ENCODE measurements at places on chromosomes 2 and 18. TPM values are rescaled to one million over a fixed set of nuclear protein-coding genes. Genes with fewer than 3 reads are reported as not detected.
A peak's percentile ranks its signal among the peaks of the same experiment; 100 is the strongest.

GRCh38 chr2:96528006-96528699 is 8.4 kb upstream of the ARID5A start:
- peak; percentile 51 for DNase-seq

The UGT1A3 gene
- not detected for total RNA-seq

- DNase-seq, result peak; percentile 34
These were observed 35.5 kb upstream of the TMEM87B start for GRCh38 chr2:112019569-112019982.

DNA sequence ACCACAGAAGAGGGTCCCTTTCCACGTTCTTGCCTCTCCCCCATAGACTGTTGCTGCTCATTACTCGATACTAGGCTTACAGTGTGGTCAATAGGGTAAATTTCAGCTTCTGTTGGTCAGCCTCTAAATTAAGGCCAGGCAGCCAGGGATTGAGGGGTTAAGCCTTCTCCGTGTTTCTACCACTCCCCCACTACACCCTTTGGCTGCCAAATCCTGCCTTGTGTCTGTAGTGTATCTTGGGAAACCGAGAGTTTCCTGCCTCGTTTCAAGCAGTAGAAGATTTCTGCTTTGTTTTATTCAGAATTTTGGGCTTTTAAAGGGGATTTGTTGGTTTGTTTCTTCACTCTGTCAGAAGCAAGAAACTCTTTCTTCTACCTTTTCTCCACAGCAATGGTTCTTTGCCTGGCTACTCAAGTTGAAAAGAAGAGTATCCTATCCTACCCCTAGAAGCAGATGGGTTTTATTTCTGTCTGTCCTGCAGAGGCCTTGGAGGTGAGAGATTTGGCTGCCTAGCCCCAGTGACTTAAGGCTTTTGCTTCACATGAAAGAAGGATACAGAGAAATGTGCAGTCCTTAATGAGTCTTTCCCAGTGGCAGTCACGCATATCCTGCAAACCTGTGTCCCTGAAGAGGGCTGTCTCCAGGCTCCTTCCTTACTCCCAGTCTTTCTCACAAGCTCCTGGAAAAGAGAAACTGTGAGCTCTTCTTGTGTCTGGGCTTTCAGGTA is 261.5 kb upstream of the TANK start:
- DNase-seq, result no peak

The FHL2 gene
- total RNA-seq, result 56.4 TPM

DNA sequence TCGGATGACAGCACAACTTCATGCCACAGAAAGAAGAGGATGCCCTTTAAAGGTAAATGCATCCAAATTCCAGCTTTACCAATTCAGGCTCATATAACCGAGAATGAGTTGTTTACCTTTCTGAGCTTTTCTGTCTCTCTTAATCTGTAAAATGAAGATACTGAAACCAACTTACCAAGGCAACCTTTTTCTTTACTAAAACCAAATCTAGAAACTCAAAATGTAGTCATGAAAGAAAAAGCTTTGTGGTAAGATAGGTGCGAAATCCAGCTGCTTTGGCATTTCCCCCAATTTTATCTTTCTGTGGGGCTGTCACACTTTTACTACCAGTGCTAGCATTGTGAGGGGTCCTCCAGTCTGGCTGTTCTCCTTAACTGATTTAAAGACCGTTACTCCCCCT is 240.4 kb downstream of the IKZF2 start:
- no peak for DNase-seq

The HJURP gene
- 10.4 TPM for total RNA-seq

GRCh38 chr2:168396131-168396530 is 59.9 kb upstream of the CERS6 start:
- DNase-seq, result no peak

GRCh38 chr18:61551586-61551985 is 218.4 kb downstream of the CDH20 start:
- peak; percentile 93 for DNase-seq

The PPP3R1 gene
- total RNA-seq, result 46.8 TPM

GRCh38 chr2:102788885-102789260 is 27.0 kb downstream of the TMEM182 start:
- DNase-seq, result no peak

DNA sequence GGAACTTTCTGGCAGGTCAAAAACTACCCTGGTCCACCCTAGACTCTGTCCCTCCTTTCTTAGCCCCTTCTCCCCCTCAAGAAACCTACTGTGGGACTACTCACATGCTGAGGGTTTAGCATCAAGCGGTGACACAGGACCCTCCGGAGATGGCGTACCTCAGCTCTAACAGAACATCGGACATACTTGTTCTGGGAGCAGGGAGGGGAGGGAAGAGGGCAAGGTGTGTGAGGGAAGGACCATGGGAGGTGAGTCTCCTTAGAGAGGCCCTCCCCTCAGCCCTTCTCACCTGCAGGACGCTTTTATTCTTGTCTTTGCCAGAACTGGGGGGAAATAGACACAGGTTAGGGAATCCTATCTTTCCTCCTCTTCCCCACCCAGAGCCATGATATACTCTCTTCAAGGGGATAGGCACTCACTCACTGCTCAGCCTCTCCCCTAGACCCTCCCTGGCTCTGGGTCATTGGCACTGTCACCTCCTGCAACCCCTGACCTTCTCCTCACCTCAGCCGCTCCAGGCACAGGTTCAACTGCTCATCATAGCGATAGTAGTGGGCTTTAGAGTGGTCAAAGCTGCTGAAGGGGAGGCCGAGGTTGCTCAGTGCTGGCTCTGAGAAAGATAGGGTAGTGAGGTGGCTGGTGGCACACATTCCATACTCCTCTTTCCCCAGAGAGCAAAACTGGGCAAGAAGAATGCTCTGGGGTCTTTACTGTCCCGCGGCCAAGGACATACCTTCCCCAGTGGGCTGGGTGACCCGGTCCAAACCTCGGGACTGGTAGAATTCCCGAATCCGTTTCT is 1.8 kb downstream of the PCGF1 start:
- no peak for DNase-seq

- no peak for DNase-seq
These were observed 9.0 kb downstream of the REG1A start for GRCh38 chr2:79129260-79129659.

GRCh38 chr2:197273485-197273884 is 37.1 kb downstream of the ANKRD44 start:
- DNase-seq, result peak; percentile 24

DNA sequence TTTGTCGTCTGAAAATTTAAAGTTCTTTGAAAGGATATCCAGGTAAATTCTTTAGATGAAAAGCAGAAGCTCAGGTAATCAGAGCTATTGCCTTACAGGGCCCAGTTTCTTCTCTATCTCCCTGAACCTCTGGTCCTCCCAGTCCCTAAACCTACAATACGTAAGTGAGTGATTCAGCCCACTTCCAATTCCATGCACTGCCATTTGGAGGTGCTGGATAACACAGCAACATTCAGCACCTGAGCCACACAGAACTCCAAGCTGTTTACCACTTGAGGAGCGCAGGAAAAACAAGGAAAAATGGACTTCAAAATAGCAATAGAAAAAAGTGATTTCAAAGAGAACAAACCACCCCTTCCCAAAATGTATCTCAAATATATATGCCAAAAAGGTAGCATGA is 105.0 kb upstream of the DNAJC10 start:
- no peak for DNase-seq

DNA sequence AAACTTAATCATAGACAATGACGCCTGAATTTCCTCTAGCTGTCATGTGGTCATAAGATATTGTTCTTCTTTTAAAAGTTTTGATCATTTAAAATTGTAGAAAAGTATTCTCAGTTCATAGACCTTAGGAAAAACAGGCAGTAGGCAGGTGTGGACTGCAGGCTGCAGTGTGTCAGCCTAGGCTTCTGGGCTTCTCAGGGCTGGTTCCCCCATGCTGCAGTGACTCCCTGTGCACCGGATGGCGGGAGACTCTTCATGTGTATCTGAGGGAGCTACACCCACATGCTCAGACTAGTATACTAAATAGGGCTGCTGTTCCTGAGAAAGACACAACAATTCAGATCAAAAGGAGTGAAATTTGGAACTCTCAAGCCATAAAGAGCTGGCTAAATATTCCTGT is 72.4 kb downstream of the PXDN start:
- no peak for DNase-seq

GRCh38 chr2:133130548-133131246 is 437.6 kb downstream of the NCKAP5 start:
- no peak for DNase-seq

The FLACC1 gene
- 0.84 TPM for total RNA-seq

- peak; percentile 42 for DNase-seq
These were observed 1.4 kb upstream of the CTNNA2 start for GRCh38 chr2:79511320-79511951.

- DNase-seq, result no peak
These were observed 23.2 kb downstream of the ADAM17 start for GRCh38 chr2:9532421-9532820.

DNA sequence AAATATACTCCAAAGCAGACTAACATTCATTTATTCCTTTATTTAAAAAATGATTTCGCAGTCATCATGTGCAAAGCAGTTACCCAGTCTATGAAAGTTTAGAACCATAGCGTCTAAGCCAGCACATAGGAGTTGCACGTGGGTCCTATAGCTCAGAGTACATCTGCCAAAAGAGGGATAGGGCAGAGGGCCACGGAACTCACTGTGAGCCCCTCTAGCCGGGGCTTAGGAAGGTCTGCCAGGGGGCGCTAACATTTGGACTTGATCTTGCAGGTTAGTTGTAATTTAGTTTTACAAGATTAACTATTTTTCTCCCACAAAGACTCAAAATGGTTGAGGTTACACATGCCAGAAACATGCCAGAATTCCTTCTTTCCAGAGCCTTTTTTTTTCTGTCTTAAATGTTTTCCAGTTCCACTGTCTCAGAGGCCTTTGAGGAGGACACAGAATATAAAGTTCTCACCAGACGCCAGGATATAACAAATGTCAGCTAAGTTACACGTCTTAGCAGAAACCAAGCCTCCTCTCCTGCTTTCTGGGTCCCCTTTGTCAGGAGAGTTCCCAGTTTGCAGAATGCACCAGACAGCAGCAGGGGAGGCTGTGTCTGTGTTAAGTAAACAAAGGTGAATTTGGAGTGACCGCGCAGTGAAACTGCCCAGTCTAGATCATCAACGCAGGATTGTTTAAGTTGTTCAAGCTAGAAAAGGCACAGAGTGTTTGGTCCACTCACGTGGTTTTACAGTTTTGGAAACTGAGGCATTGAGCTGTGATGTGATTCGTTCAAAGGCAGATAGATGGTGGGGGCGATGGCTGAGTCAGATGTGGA is 292.0 kb downstream of the PRKCE start:
- DNase-seq, result no peak

DNA sequence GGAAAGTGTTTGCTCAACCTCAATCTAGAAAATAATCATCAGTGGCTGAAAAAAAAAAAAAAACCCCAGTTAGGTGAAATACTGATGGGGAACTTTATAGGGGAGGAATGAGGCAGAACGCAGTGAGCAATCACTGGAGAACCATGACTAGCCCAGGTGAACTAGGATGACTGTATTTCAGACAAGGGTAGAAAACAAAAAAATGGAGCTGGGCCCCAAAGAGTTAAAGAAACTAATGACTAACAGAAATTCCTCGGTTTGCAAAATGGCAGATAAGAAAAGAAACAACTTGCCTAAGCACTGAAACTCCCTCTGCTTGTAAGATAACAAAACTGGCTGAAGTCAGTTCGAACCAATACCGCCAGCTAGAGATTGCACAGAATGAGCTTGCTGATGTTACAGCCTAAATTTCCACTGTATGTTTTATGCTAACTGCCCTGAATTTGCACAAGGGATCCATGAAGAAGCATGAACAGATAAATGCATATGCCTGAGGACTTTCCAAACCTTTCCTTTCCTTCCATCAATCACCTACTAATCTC is 245.9 kb downstream of the METTL4 start:
- DNase-seq, result no peak

The FMNL2 gene
- total RNA-seq, result 60.6 TPM

- peak; percentile 61 for DNase-seq
These were observed 76.3 kb downstream of the COLEC12 start for GRCh38 chr18:424071-424661.

The FNDC4 gene
- 14.5 TPM for total RNA-seq

DNA sequence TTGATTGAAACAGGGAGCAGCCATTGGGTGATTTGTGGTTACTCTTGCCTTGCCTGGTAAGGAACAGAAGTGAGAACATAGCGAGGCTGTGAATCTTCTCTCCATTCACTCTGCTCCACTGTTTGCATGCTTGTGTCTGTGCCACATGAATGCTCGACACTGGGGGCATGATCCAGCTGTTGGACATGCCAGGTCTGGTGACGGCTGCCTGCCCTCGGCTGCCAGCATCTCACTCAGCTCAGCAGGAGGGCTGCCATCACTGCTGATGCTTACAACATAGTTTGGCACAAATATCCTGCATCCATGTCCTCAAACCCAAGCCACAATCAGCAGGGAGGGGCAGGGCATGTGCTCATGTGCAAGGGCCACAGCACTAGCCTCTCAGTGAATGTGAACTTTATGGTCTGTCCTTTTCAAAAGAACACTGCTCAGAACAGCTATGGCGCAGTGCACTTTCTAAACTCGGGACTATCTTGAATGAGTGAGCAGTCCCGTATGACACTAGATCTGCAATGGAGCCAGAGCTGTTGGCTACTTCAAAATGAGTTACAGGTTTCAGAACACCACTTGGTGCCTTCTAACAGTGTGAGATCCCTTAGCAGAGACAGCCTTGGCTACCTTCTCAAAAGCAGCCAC is 126.3 kb downstream of the NRP2 start:
- no peak for DNase-seq

GRCh38 chr18:67845035-67845434 is 328.5 kb upstream of the DSEL start:
- DNase-seq, result peak; percentile 9

DNA sequence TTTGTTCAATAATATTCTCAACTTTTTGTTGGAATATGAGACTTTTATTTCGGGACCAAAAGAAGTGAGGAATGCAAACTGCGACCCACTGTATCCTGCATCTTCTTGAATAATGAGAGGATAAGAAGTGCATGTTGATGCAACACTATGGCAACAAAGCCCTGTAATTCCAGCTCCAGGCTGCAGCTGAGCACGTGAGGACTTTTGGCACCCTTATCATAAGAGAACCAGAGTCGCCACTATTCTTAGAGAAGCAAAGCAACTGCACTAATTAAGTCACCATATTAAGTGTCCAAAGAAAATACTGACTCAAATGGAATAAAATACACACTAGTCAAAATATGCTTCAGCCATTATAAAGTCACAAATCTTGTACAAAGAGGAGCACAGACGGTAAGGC is 65.8 kb downstream of the FAM210A start:
- peak; percentile 64 for DNase-seq

GRCh38 chr18:75063196-75063595 is 145.7 kb downstream of the PTGR3 start:
- DNase-seq, result no peak

The OR6B2 gene
- not detected for total RNA-seq

The CUL3 gene
- total RNA-seq, result 69.4 TPM

DNA sequence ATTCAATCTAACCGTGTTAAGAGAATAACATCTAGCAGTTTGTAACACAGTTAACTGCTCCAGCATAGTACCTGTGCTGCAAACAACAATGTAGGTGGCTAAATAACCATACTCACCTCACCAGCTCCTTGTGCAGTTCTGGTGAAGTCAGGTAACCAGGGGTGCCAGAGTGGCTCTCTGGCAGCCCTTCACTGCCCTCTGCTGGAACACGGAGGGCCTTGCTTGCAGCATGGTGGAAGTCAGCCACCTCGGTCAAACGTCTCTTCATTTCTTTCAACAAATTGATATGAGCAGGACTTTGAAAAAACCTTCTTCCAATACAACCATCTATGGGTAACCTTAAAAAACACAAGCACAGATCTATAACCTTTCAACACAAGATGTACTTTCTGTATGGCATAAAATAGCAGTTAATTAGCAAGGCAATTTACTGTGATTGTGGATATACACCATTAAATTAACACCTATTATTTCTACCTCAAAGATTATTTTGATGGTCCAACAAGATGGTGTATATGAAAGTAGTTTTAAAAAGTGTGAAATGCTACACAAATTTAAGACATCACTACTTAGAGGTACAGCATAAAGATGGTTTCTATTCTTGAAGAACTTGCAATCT is 56.6 kb downstream of the EPG5 start:
- peak; percentile 76 for DNase-seq
